ENCODE measurements at places on chromosomes 4 and X.

GRCh38 chr4:5816101-5816500, 76.8 kb downstream of the CRMP1 start:
- no peak for DNase-seq

DNA sequence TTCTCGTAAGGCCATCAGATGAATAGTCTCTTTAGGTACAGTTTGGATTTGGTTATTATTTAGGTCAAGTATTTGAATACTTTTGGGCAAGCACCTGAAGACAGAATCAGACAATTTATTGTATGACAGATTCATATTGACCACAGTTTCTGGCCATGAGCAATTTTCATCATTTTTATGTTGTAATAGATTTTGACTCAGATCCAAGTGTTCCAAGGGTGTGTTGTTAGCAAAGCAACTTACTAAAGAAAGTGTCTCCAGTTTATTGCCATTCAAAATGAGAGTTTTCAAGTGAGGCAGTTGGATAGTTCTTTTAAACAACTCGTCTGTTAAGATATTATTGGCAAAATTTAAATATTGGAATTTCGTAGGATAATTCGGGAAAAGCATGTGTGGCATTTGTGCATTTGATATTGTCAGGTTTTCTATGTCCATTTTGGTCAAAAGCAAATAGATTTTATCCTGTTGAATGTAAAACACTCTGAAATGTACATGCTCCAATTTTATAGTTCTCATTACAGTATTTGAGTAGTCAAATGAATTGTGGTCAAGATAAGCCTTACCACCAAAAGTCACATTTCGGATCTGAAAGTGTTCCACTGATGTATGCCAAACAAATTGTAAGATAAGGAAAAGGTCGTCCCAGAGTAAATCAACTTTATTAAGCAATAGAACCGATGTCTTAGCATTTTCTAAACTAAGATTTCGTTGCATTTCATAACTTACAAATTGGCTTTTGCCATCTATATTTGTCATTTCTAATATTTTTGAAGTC, 8.4 kb downstream of the TLR10 start:
- no peak for DNase-seq

DNA sequence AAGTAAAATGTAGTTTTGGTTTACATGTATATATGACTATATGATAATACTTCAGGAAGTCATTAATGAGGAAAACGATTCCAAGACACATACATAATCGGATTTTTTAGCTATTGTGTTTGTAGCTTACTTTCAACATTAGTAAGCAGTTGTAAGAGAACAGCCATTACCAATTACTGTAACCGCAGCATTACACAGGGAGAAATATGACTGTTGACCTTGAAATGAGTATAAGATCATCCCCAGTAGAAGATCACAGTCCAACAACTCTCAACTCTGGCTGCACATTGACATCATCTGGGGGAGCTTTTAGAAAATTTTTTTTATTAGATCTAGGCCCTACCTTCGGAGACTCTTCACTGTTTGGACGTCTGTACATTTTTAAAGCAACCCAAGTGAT, 762.0 kb upstream of the MAGEB2 start:
- no peak for DNase-seq

GRCh38 chrX:6890544-6891261, 256.8 kb upstream of the STS start:
- no peak for DNase-seq

- no peak for DNase-seq
These were observed 141.0 kb downstream of the PJA1 start for GRCh38 chrX:69024161-69024736.

GRCh38 chrX:54479136-54480111, 16.6 kb downstream of the FGD1 start:
- peak; percentile 70 for DNase-seq

DNA sequence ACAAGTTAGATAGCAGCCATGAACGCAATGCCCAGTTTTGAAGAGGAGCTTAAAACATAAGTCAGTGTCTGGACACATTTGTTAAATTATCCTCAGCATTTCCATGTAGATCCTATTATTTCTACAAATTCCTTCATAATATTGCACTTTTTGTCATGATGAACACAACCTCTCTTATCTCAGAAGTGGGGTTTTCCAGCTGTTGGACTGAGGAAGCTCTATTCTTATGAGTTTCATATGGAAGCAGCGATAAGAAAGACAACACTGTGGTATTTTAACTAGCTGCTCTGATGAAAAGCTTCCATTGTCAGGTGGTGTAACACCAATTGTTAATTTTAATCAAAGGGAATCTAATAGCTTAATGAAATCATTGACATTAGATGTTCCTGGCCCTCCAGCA, 308.7 kb downstream of the GBA3 start:
- no peak for DNase-seq

DNA sequence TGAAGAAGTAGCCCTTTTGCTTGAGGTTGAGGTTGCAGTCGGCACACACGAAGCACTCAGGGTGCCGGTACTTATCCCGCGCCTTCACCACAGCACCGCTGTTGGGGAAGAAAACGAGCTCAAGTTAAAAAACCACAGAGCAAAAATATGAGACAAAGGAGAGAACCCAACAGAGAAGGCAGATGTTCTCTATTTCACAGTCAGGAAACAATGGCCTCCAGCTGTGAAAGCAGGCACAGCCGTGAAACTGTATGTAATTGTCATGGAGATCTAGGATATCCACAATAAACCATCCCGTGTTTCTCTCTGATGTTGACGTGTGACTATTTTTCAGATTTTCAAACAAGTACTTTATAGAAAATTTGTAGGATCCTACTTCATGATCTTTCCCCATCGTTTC, 30.9 kb upstream of the CCDC110 start:
- DNase-seq = no peak

GRCh38 chr4:33941854-33942253, 2302.5 kb downstream of the ARAP2 start:
- no peak for DNase-seq

DNA sequence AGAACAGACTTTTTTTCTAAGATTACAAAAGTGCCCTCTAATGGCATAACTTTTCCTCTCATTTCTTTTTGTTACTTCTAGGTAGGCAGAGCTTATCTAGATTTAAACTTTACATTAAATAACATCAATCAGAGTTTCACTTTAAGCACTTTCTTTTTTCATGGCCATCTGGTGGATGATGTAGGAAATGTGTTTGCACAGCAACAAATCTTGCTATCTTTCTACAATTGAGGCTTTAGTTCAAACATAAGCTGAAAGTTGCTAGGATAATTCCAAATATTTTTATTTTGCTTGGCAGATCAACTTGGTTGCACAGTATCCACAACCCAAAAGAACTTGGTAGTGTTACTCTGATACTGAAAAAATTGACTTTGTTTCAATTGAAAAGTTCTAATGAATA, 22.0 kb downstream of the NDNF start:
- DNase-seq = no peak

GRCh38 chr4:98659741-98660462, 1.5 kb upstream of the TSPAN5 start:
- DNase-seq = no peak

GRCh38 chrX:97119474-97120109, 235.9 kb downstream of the RPA4 start:
- no peak for DNase-seq

GRCh38 chrX:134880866-134881265, 109.9 kb upstream of the SMIM10 start:
- DNase-seq = no peak

DNA sequence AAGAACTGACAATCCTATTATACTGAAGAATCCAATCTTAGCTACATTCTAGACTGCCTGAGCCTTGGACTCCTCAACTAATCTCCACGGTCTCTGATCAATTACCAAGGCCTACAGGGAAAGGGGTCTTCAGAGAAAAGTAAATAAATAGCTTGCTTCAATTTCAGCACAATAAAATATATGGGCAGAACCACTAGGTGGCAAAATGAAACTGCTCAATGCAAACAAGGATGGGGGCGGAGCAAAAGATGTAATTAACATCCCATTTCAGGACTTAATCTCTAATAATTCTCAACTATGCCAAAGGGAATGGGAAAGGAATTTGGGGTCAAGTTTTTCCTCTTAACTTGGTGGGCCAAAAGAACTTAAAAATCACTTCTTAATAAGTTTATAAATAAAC, 78.4 kb upstream of the MAP3K15 start:
- no peak for DNase-seq

- no peak for DNase-seq
These were observed 324.6 kb downstream of the BCOR start for GRCh38 chrX:39773150-39773549.

- DNase-seq = peak; percentile 19
These were observed 563.1 kb upstream of the INTU start for GRCh38 chr4:127069675-127070074.

DNA sequence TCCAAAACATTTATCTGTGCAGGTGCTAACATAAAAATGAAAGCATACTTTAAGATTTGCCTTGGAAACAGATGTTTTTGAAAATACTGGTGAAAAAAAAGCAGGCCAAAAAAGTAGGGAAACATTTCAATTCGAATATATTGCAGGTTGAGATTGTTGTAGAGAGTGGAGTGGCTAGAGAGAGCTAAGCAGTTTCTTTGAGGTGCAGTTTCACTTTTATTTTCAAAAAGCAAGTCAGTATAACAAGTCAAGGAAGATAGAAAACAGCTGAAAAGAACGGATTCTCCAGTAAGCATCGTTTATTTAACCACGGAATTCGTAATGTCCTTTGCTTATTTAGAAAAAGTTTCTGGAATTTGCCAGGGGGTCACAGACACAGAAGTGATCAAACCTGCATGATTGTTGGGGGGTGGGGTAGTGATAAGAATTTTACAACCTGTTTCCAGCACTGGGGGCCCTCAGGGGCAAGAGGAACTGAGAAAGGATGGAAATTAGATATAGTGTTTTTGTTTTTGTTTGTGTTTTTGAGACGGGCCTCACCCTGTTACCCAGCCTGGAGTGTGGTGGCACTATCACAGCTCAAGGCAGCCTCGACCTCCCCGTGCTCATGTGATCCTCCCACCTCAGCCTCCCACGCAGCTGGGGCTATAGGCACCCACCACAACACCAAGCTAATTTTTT, 175.0 kb downstream of the TENM3 start:
- no peak for DNase-seq

GRCh38 chr4:38469410-38469809, 194.6 kb upstream of the KLF3 start:
- DNase-seq = no peak

GRCh38 chr4:13547485-13548041, 3.3 kb upstream of the NKX3-2 start:
- peak; percentile 88 for DNase-seq

DNA sequence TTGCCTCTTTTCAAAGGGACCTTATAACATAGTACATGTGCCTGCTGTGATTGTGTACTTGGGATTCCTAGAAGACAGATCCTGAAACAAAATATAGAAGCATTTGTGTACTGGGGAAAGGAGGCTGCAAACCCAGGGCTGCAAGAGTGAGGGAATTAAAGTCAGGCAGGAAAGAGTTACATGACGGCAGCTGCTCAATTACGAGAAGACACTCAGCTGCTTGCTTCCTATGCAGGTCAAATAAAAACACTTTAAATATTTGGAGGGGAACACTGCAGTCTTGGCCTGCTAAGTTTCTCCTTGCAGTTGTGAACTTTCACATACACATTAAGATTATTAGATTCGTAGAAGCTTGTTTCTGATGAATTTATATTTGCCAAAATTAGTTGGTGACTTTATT, 191.9 kb upstream of the CXCL13 start:
- no peak for DNase-seq

GRCh38 chr4:75172551-75172950, 239.6 kb downstream of the PARM1 start:
- DNase-seq = no peak

DNA sequence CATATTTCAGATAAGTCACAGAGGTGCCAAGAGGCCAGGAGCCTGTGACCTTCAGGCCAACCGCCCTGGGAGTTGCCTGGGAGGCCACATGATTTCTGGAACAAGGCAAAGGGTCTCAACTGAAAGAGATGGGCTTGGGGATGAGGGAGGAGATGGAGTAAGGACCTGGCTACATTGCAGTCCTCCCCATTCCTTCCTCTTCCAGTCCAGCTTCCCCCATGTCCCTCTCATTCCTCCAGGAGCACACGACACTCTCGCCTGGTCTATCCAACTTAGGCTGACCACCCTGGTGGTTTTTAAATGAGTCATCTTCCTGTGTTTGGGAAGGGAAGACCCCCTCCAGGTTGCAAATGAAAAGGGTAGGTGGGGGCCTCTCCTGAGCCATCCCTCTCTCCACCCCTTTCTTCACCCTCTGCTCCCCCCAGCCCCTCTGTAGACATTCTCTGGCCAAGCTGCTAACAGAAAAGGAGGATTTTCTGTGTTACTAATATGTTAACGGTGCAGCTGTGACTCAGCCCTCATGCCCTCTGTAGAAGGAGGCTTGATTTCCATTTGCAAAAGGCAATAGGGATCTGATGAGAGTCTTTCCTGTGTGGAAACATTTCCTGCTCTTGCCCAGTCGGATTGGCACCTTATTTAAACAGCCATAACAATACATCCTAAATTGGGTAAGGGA, 79.2 kb downstream of the RTL5 start:
- DNase-seq = peak; percentile 39

DNA sequence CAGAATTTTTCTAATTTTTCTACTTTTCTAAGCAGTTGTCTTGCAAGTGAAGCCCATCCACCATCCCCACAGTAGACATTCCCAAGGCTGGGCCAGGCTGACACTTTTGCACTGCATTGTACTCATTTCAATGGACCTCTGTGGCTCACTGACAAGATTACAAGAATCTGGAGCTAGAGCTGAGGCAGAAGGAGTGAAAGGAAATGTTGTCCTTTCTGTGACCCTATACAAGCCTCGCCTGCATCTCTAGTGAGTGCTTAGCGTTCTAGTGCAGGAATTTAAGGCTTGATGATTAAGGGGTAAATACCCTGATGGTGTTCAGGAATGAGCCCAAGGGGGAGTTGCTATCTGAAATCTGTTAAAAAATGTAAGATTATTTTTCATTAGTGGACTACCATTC, 6.3 kb downstream of the MAGED1 start:
- no peak for DNase-seq

GRCh38 chr4:190014771-190015537, 12.1 kb downstream of the FRG2 start:
- peak; percentile 82 for DNase-seq

DNA sequence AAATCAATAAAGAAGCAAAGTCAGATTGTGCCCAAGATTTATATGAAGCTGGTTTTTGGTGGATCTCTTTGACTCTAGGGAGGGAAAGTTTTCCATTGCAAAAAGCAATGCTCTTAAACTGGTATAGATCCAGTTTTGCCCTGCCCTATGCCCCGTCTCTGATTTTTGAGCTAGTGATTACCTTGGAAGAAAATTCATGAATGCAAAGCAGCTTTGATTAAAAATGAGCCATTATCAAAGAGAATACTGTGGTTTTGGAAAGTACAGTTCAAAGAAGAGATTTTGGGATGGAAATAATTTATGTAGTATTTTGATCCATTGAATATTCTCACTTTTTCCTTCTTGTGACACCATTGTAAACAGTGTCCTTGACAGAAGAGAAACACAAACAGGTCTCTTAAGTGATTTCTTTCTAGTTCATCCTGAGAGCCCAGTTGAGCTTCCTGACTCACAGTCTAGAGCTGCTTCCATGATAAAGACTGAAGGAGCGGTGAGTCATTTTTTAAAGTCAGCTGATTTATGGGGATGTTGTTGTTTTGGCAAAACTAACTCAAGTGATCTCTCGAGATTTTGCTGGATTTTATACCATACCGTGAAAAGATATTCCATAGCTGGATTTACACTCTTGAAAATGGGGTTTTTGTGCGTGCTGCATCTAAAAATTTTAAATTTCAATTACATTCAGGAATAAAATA, 76.7 kb downstream of the AFF1 start:
- DNase-seq = no peak
